ENCODE measurements at places on chromosomes 11 and 22.

DNA sequence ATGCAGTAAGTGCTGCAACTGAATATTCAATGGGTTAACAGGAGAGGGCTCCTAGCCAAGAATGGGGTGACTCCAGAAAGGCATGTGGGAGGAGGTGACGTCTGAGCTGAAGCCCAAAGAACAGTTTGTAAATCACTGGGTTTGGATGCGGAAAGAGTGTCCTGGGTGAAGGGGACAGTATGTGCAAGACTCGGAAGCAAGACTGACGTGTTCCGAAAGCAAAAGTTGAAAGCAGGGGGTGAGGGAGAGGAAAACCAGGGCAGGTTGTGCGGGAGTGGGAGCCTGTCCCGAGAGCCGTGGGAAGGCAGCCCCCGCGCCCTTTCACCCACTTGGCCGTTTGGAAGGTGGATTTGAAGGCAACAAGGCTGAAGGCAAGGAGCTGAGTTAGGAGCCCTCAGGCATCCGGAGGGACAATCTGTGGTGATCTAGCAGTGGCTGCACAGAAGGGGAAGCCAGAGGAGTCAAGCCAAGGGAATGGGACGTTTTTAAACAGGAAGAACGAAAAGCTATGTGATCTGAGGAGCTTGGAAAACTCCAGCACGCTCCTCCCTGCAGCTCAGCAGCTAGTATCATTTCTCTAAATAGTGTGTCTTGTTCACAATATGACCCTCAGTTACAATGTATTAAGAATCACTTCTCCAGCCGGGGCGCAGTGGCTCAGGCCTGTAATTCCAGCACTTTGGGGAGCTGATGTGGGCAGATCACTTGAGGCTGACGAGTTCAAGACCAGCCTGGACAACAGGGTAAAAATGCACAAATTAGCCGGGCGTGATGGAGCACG, 7.7 kb downstream of the SLC25A18 start:
- DNase-seq: peak; percentile 22

- no peak for DNase-seq
Measured at GRCh38 chr22:20022231-20022977, 1.5 kb downstream of the TANGO2 start.

- no peak for DNase-seq
Measured at GRCh38 chr11:109704432-109704831, 282.4 kb downstream of the C11orf87 start.

DNA sequence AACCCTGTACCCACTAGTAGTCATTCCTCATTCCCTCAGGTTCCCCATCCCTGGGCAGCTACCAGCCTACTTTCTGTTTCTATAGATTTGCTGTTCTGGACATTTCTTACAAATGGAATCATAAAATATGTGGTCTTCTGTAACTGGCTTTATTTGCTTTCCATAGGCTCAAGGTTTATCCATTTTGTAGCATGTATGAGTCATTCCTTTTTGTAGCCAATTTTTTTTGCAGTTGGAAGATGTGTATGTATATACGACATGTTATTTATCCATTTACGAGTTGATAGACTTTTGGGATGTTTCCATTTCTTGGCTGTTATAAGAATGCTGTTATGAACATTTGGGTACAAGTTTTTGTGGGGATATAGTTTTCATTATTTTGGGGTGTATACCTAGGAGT, 130.6 kb downstream of the WNT11 start:
- DNase-seq: no peak

DNA sequence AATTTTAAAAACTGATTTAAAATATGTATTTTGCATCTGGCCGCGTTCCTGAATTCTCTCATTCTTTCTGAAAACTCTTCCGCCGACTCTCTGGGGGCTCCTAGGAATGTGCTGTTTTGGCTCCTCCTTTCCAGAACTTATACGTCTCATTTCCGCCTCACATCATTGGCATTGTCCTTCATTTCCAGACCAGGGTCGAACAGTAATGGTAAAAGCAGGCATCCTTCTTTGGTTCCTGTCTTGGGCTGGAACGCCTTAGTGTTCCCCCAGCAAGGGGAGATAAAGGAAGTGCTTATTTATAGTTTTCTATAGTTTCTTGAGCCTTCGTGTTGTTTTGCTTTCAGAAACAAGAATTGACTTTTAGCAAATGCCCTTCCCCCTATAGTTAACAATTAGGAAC, 10.9 kb upstream of the TNNT3 start:
- no peak for DNase-seq

GRCh38 chr22:37021710-37022482, 2.4 kb downstream of the MPST start:
- no peak for DNase-seq

DNA sequence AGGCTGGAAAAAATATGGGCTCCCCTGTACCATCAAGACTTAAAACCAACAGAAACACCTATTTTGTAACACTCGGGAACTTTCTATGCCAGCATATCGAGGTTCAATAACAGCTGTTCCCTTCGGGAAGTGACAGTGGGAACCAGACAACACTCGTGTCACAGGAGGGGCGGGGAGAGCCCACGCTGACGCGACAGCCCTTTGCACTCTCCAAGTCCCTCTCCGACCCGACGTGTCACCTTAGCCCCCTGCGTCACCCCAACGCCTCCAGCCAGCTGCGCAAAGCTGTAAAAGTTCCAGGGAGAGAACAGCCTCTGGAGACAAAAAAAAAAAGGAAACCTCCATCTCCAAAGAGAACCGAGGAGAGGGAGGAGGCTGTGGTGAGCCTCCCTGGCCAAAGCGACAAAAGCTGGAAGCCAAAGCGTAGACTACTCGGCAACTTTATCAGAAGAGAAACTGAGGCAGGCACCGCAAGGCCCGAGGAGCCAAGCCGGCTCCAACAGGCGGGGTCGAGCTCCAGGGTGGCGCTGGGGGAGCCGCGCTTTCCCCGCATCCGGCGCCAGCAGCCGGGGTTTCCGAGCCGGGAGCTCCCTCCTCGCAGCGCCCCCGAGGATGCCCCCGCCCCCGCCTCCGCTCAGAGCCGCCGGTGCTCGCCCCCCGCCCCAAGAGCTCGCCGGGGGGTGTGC, 751 bp downstream of the ARFGAP3 start:
- DNase-seq: peak; percentile 85

DNA sequence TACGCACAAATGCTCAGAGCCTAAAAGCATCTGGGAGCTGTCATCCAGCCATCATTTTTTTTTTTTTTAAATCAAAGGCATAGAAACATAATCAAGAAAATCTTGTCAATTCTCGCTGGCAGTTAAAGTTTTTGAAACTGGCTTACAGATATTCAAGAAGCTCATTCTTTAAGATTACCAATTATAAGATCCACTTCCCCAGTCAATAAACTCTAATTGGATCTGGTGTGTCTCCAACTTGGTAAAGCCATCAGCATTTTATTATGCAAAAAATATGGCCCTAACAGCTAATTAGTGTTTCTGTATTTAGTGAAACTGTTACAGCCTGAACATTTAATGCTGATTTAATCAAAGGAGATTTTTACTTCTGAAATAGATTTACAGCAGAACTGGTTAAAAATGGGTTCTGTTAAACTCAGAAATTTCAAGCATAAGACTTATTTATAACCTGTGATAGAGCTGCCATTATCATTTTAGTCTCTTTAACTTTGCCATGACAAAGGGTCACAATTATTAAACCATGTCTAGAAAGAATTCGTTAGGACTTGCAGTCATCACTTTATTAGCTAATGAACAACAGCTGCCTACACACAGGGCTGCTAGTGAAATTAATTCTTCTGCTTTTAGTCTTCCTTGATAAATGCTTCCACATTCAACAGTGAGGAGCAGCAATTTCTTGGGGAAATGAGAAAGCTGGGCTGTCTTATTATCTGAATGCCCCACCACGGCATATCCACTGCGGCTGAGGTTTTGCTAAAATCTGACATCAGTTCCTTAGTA, 176.4 kb upstream of the PITPNB start:
- DNase-seq: no peak

GRCh38 chr22:19832476-19833108, 22.1 kb downstream of the GNB1L start:
- no peak for DNase-seq

- DNase-seq: no peak
Measured at GRCh38 chr11:9563196-9563730, 10.2 kb upstream of the WEE1 start.

GRCh38 chr11:119356349-119357031, 10.0 kb upstream of the MFRP start:
- DNase-seq: peak; percentile 75

GRCh38 chr11:28770806-28771205, 662.6 kb downstream of the METTL15 start:
- no peak for DNase-seq

GRCh38 chr11:20397281-20397680, 9.8 kb downstream of the PRMT3 start:
- DNase-seq: no peak

DNA sequence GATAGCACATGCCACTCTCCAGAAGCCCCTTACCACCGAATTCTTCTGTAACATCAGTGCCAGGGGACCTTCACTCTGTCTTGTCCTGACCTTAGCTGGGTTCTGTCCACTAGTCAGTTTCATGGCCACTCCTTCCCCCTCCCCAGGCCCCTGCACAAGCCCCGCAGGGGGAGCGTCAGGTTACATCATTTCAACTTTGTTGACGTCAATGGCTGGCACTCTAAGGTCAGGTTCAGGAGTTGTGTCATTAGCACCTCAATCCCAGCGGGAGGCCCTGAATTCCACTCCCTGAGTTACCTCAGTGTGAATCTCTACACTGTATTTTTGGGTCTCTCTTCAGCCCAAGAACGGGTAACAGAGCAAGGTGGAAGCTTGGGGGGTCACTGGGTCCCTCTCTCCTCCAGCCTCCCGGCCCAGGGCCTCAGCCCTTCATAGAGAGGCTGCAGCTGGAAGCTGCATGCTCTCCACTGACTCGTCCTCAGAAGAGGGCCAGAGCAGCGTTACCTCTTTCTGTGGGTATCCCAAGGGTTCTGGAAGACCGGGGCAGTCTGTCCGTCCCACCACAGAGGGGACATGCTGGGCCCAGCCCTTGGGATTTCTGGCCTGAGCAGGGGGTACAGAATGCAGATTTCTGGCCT, 10.3 kb downstream of the USH1C start:
- no peak for DNase-seq

DNA sequence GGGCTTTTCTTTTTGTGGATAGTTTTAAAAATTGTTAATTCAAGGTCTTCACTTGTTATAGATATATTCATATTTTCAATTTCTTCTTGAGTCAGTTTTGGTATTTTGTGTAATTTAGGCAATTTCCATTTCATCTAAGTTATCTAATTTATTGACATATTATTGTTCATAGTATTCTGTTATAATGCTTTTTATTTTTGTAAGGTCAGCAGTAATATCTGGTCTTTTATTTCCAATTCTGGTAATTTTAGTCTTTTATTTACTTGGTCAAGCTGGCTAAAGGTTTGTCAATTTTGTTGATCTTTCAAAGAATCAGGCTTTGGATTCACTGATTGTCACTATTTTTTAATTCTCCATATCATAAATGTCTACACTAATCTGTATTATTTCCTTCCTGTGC, 60.1 kb downstream of the HORMAD2 start:
- DNase-seq: no peak

DNA sequence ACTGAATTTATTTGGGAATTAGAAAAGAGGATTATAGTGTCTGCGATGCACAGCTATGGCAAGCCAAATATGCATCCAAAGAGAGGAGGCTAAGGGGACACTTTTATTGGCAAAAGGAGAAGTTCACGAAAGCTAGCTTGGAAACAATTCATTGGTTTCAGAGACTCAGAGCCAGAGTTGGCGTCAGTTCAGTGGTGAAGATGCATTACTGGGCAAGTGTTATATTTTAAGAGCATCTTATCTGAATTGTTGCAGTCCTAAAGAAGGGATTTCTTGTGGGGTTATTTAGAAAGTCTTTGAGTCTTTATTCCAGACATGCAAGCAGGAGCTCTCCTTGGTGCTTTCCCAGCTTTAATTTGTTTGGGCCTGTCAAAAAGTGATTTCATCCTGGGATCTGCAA, 15.0 kb downstream of the CLDN5 start:
- DNase-seq: no peak

- DNase-seq: no peak
Measured at GRCh38 chr11:92967867-92968266, 1.6 kb upstream of the MTNR1B start.

DNA sequence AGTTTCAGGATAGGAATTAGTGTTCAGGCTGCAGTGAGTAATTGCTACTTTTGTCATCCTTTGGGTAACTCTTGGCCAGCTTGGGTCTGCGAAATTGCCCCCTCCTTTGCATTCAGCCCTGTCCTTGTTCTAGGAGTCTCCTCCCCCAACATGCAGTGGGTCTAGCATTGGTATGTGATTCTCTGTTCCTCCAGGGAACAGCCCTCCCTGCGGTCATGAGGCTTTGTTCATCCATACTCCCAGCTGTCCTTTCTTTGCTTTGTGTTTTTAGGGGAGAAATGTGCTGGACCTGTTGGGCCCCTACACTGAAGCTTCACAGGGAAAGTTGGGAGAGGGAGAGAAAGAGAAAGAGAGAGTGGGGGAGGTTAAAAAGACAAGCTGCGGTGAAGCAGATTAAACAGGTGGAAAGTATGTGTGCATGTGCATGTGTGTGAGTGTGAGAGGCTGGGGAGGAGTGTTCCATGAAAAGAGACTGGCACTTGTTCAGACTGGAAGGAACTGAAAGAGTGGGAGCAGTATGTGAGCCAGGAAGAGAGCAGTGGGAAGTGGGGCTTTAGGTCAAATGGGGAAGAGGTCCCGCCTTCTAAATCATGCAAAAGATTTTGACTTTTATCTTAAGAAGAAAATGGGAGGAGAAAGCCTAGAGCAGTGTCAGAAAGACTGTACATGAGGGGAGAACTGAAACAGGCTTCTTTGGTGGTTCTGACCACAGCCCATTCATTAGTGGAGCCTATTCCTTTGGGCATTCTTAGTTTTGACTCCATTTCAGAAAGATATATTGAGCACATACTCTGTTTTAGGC, 17.9 kb upstream of the SESN3 start:
- DNase-seq: no peak

DNA sequence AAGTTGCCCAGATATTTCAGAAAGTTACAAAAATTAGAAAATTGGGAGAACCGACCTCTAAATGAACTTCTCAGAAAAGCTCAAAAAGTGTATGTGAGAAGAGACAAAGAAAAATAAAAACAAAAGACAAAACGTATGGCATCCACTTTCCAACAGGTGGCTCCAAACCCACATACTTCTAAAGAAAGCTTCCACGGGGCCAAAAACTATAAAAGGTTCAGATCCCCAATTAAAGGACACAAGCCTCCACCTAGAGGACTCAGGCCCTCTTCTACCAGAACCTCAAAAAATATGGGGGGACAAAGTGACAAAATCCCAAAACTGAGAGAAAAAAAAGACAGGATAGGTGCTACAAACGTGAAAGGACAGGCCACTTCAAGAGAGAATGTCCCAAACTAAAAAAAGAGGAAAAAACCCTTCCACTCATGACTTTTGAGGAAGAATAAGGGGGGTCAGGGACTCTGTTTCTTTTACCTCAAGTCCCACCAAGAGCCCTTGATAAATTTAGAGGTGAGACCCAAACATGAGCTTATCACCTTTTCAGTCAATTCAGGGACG, 8.8 kb downstream of the SCGB2A1 start:
- no peak for DNase-seq
